ENCODE measurements at places on chromosomes 6 and 20. TPM values are rescaled to one million over a fixed set of nuclear protein-coding genes. Genes with fewer than 3 reads are reported as not detected.
A peak's percentile ranks its signal among the peaks of the same experiment; 100 is the strongest.

Gene PBOV1
- total RNA-seq = not detected

Gene LPA
- not detected for total RNA-seq

- no peak overlapping the region for H3K27ac ChIP-seq
- no peaks in the 10 kb centered on the region for H3K27me3 ChIP-seq
- no peaks in the 10 kb centered on the region for H3K36me3 ChIP-seq
Observed at GRCh38 chr6:166104872-166105271, 62.8 kb downstream of the TBXT start.

- H3K27me3 ChIP-seq = no peaks in the 10 kb centered on the region
- no peak for DNase-seq
- peaks cover 16% of the 10 kb centered on the region for H3K36me3 ChIP-seq
Observed at GRCh38 chr6:25612666-25613065, 39.3 kb upstream of the SCGN start.

DNA sequence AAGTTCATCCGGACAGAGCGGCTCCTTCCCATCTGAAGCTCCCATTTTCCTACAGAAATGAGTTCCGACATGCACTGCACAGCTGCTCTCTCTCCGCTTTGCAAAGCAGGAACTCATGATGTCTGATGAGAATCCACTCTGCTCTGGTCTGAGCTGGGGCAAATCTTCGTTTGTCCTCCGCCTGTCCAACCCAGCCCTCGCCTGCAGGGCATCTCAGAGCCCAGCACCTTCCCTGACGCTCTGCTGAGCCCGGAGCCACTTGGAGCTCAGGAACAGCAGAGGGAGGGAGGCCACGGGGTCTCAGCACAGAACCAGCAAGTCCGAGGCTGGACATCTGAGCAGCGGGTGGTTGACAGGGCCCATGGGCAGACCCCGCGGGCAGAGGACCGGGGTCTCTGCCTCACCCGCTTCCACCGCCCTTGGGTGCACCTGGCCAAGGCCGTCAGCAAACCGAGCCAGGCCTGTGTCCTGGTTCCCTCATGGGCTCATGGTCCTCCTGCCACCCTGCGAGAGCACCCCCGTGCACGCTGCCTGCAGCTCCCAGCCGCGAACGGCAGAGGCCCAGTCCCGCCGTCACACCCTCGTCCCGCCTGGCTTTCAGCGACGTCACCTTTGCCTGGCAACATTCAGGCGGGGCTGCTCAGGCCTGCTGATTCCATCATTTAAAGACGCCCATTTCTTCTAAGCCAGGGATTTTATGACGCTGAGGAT lies 78.5 kb upstream of the BHLHE23 start:
- H3K27me3 ChIP-seq = no peaks in the 10 kb centered on the region
- DNase-seq = no peak
- H3K27ac ChIP-seq = no peak overlapping the region
- no peaks in the 10 kb centered on the region for H3K4me1 ChIP-seq
- H3K4me3 ChIP-seq = no peak overlapping the region

DNA sequence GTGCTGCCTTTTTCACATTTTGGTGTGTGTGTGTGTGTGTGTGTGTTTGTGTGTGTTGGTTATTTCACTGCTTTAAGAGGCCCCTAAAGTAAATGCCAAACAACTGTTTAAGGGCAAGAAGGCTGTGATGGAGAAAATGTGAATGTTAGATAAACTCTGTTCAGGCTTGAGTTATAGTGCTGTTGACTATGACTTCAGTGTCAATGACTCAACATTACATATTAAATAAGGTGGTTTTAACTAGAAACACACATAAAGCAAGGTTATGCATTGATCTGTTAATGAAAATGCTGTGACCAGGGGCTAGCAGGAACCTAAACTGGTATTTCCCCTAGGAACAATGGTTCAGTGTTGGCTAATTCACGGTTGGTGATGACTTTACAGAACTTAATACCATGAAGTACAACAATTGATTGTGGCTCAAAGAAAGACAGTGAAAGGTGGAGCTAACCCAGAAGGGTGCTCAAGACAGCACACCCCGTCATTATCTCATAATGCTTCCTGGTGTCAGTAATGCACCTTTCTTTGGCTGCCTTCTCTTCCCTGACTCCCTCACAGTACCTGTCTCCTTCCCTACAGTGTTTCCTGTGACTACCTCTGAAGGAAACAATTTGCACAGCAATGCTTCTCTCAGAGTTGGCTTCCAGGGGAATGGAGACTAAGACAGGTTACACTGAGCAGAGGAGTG lies 116.1 kb downstream of the RIN2 start:
- no peaks in the 10 kb centered on the region for H3K36me3 ChIP-seq
- no peaks in the 10 kb centered on the region for H3K27me3 ChIP-seq
- no peaks in the 10 kb centered on the region for H3K4me1 ChIP-seq
- no peak overlapping the region for H3K27ac ChIP-seq
- no peak for DNase-seq
- H3K4me3 ChIP-seq = no peak overlapping the region

- peaks cover 2% of the 10 kb centered on the region for H3K27me3 ChIP-seq
- H3K36me3 ChIP-seq = no peaks in the 10 kb centered on the region
- DNase-seq = no peak
- H3K27ac ChIP-seq = no peak overlapping the region
Observed at GRCh38 chr20:21074605-21075336, 31.4 kb downstream of the LINC00237 start.

GRCh38 chr6:108174371-108175175 lies 8.8 kb downstream of the NR2E1 start:
- no peaks in the 10 kb centered on the region for H3K36me3 ChIP-seq
- DNase-seq = peak; percentile 50

Measured in T-cell (primary cell).